Urothelium cell line (cell line): ENCODE measurements at places on chromosomes 5 and 9.

GRCh38 chr9:88737031-88737430, 202.1 kb downstream of the NXNL2 start:
- DNase-seq, result no peak

GRCh38 chr9:98191671-98192502, 550 bp downstream of the CORO2A start:
- peak; percentile 69 for DNase-seq

DNA sequence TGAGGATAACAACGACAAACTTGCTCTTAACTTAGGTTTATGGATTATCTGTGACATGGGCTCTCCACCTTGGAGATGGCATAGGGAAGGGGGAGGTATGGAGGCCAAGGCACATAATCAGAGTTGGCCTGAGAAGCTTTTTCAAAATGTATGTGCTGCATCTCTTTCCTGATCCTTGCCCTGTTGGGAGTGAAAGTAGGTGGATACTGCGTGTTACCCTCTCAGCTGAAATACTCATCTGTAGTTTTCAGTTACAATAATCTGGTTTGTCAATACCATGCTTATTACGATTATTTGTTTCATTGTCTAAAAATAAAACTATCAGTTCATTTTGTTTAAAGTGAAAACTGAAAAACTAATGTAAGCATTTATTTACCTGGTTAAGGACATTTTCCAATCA, 86.7 kb downstream of the SLC44A1 start:
- DNase-seq, result no peak

DNA sequence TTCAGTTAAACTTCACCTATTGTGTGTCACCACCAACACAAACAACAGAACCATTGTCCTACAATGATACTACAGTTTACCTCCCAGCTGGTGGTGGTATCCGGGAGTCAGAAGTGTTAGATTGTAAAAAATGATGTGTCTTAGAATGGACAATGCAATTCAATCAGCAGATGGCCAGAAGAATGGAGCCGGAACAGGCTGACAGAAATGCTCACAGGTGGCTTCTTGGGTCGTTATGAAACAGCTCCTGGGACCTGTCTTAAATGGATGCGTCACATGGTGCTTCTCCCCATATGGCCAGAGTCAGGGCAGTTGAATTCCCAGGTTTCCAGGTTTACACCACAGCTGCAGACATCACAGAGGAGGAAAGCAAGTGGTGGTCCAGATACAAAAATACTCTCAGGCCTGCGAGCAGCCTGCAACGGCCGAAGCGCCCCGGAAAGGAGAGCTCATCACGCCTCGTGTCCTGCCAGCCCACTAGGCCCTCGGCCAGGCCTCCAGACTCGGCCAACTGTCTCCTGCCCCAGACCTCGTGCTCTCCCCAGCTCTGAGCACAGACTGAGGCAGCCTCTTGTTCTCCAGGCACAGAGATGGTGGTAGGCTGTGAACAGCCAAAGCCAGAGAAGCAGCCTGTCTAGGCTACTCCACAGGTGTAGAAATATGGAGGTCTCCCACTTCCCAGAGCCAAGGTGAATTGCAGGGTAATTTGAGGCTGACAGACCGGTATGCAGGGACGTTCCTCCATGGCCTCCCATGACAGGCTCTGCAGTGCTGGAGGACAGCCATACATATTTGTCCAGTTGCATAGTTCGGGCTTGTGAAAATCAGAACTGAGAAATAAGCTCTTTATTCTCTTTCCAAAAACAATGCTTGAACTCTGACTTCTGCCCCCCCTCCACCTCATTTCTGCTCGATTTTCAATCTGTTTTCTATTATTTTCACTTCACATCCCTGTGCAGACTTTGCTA, 98.5 kb upstream of the SPATA31C2 start:
- DNase-seq, result no peak

DNA sequence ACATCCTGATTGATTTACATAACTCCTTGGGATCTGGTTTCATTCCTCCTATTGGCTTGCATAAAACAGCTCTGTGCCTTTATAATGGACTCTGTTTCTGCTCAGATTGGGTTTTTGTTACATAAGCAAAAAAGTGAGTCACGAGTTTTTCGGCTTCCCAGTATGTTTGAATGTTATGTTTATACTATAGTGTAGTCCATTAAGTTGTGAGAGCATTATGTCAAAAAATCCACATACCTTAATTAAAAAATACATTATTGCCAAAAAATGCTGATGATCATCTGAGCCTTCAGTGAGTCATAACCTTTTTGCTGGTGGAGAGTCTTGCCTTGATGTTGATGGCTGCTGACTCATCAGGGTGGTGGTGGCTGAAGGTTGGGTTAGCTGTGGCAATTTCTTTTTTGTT, 144.6 kb downstream of the CCDC171 start:
- peak; percentile 12 for DNase-seq

GRCh38 chr5:172644266-172644665, 3.2 kb downstream of the NEURL1B start:
- DNase-seq, result no peak

DNA sequence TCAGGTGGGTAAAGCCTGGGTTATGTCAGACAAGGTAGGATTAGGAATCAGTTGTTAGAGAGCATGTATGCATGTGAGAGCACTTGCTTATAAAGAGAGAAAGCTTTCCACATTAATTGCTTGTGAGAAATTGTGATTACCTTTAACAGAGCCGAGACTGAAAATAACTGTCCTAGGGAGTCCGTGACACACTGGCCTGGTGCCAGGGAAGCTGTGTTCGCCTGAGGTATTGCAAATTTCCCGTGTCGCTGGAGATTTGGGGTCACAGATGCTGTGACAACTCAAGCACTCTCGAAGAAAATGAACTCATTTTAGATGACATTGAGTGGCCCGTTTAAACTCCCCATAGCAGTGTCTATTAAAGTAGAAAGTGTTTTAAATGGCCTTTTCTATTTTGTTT, 9.6 kb downstream of the SLC1A1 start:
- DNase-seq, result no peak

GRCh38 chr5:173271419-173271818, 36.4 kb upstream of the NKX2-5 start:
- DNase-seq, result no peak

DNA sequence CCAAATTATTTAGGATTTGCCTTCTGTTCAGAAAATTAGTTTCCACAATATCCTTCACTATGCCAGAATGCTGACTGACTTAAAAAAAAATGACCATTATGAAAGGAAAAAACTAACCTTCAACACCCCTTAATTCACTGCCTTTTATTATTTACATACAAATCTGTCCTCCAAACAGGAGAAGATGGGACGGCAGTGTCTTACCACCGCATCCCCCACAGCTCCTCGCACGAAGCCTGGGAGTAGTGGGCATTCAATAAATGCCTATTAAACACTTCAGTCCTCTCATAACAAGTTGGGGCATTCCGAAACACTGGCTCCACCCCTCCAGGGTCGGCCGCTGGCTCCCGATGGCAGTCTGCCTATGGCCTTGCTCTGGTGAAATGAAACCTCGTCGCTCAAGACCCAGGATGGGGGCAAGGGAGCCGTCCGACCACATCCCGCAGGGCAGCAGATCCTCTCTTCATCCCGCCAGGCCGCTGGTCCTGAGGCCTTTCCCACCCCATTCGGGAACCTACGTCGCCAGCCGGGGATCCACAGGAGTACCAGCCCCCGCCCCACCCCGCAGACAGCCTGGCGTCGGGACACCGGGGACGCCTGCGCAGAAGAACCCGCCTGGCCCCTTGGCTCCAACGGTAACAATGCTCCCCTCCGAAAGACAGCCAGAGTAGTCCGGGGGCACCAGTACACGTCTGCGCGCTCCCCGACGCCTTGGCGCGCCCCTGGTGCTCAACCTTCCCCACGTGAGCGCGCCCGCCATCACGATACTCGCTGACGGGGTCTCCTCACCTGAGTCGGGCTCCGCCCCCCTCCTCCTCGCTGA, 613 bp downstream of the ZBTB5 start:
- DNase-seq, result no peak

GRCh38 chr5:17860660-17861315, 226.5 kb downstream of the TAF11L14 start:
- peak; percentile 6 for DNase-seq

DNA sequence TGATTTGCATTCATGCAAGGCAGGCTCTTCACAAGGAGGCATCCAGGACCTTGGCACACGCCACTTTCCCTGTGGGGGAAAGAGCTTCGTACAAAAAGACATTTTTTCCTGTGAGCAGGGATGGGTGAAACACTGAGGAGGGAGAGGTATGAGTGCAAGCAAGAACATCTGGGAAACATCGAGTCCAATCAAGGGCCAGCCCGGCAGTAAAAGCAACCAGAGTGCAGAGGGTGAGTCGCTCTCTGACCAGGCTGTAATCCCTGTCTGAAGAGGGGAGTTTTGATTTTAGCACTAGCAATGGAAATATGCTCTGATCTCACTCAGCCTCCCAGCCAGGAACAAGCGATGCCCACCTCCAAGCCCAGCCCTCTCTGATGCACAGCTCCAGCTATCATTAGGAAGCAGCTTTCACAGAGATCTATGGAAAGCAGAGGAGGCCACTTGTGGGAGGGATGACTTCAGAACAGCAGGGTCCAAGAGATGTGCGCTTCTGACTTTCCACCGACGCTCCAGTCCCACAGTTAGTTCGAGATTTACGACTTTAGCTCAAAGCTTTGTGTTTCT, 211.0 kb upstream of the ADAMTS16 start:
- DNase-seq, result no peak

DNA sequence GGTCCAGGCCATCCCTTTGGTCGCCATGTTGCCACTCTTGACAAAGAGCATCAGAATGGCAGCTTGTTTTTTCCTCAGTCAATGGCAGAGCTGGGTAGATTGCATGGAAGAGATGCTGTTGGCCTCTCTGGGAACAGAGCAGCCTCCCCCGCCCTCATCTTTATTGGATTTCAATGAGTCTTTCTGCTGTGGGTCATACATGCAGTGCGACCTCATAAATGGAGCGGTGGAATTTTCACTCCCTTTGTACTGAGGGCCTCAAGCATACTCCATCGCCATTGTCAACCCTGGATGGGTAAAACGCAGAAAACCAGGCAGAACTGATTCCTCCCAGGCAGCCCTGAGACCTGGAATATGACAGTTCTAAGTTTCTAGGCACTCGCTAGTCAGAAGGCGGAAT, 71.8 kb downstream of the ZNF618 start:
- DNase-seq, result no peak

DNA sequence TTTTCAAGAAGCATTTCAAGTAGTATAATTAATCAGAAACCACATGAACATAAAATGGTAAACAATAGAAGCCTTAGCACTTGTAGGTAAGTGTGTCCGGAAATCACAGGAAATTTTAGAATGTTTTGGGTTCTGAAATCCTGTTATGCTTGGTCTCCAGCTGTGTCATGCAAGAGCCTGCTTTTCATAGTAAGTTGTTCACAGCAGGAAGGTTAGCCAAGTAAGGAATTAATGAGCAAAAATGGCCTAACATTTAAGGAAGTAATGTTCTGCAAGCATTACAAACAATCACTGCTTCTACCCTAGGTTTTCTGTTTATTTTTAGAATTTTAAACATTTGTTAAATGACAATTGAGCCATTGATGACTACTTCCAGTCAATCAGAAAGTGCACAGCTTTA, 669.5 kb downstream of the SLCO4C1 start:
- no peak for DNase-seq

DNA sequence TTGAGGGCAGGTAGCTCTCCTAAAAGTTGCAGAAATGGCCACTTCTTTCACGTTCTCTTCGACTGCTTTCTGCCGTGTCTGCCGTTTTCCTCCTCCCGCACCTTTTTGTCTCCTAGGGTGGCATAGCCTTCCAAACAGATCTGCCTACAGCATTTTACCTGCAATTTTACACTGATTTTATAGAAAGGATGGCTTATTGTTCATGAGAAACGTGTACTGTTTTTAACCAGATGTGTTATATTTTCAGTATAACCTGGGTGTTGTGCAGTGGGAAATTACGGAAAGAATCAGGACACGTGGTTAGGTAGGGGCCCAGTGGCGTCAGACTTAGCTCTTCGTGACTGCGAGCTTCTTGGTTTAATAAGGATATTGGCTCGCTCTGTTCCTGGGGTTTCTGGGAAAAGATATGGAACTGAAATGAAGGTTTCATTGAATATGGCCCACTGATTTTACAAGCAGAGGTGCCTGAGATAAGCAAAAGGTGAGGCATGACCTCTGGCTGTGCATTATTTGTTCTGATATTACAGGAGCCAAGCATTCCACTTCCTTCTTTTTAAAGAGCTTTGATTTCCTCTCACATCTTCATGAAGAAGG, 43.7 kb upstream of the PRSS3 start:
- no peak for DNase-seq

- DNase-seq, result no peak
Measured at GRCh38 chr5:51203598-51203997, 179.7 kb upstream of the ISL1 start.

DNA sequence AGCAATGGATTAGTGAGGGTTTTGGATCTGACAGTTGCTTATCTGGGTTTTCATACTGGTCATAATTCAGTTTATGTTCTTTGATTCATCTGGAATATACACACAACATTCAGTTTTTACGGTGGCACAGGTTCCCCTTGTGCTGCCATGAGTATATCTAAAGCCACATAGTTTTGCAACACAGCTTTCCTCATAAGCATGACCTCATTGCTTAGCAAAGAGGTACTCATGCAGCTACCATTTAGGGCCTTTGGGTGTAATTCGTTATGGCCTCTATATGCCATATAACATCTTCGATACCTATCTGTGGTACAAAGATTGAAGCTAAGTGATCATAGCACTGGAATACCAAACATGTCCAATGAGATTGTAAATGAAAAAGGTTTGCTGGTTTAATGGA, 2.9 kb upstream of the RBM22 start:
- no peak for DNase-seq

DNA sequence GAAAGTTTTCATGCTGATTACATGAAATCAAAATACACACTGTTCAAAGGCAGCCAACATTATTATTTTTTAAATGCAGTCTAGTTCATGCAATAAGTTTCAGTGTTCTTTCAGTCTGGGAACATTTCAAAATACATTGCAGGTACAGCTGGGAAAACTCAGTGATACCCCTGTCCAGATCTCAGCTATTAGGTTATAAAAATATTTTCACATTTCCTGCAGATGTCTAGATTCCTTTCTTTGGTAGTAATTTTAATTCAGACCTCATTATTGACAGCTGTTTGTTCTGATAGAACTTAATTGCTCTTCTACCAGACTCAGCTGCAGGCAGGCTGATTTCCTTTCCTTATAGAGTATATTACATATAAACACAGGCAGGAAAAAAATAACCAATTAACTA, 556.8 kb upstream of the DMAC1 start:
- DNase-seq, result no peak

- no peak for DNase-seq
Measured at GRCh38 chr5:106443746-106444145, 1227.0 kb downstream of the EFNA5 start.

GRCh38 chr5:142065273-142065672, 43.3 kb upstream of the NDFIP1 start:
- no peak for DNase-seq

- DNase-seq, result no peak
Measured at GRCh38 chr5:157558681-157559080, 16.9 kb downstream of the ADAM19 start.

- DNase-seq, result peak; percentile 90
Measured at GRCh38 chr5:147234825-147235635, at the start of gene STK32A. Gene STK32A, plus strand, starts transcription at chr5:147235026. Its CDS starts 4,609 bp downstream, at chr5:147239635.

GRCh38 chr5:170348137-170348633, 41.0 kb downstream of the KCNMB1 start:
- no peak for DNase-seq

GRCh38 chr9:99511723-99512122, 289.6 kb downstream of the SEC61B start:
- no peak for DNase-seq
